ENCODE measurements at places on chromosomes 1 and 21.

- no peak overlapping the region for H3K4me3 ChIP-seq
- no peak for DNase-seq
- H3K27me3 ChIP-seq, result no peaks in the 10 kb centered on the region
- no peaks in the 10 kb centered on the region for H3K4me1 ChIP-seq
- no peak overlapping the region for H3K27ac ChIP-seq
Observed at GRCh38 chr1:182348961-182349747, 42.4 kb downstream of the GLUL start.

DNA sequence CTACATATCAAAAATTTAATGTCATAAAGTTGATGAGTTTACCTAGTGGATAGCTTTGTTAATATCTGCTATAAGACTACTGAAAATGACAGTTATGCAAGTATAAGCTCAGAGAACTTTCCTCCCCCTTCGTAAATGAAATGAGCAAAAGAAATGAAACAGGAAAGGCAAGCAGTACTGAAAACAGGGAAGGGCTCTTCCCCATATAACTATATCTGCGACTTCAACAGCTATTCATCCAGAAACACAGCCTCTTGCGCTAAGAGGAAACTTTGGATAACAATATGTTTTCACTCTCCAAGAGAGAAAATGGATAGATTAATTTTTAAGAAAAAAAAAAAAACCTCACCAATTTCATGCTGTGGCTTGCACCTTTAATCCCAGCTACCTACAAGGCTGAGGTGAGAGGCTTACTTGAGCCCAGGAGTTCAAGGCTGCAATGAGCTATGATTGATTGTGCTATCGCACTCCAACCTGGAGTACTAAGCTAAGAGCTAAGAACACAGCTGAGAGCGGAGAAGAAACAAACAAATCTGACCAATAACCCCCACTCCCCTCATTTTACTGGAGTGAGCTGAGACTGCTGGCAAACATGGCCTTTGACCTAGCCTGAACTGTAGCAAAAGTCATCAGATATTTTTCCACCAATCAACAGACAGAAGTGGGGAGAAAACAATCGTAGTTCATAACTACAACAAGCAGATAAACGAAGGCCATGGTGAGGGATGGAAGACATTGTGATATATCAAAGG, 29.0 kb downstream of the METTL18 start:
- H3K36me3 ChIP-seq, result no peaks in the 10 kb centered on the region
- H3K27ac ChIP-seq, result no peak overlapping the region
- H3K27me3 ChIP-seq, result no peaks in the 10 kb centered on the region

GRCh38 chr1:25178917-25179561, 53.3 kb downstream of the SYF2 start:
- H3K27me3 ChIP-seq, result no peaks in the 10 kb centered on the region
- no peak for DNase-seq
- no peaks in the 10 kb centered on the region for H3K4me1 ChIP-seq
- no peak overlapping the region for H3K4me3 ChIP-seq

DNA sequence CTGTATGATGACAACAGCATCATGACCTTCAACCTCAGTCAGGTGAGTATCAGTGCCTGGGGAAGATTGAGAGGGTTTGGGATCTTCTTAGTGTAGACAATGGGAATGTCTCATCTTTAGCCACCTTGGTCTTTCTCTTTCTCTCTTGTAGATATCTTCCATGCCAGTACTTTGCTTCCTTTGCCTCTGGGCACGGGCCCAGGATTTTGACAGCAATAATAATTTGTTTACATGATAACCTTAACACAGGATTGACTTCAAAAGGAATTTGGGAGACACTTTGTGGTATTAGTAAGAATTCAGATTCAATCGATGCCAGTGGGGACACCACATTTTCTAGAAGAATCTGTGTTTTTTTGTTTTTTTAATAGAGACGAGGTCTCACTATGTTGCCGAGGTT, 12.1 kb upstream of the PIGV start:
- peaks cover 75% of the 10 kb centered on the region for H3K36me3 ChIP-seq
- H3K4me3 ChIP-seq, result peak overlapping the region; percentile 8
- peak overlapping the region; percentile 47 for H3K27ac ChIP-seq

DNA sequence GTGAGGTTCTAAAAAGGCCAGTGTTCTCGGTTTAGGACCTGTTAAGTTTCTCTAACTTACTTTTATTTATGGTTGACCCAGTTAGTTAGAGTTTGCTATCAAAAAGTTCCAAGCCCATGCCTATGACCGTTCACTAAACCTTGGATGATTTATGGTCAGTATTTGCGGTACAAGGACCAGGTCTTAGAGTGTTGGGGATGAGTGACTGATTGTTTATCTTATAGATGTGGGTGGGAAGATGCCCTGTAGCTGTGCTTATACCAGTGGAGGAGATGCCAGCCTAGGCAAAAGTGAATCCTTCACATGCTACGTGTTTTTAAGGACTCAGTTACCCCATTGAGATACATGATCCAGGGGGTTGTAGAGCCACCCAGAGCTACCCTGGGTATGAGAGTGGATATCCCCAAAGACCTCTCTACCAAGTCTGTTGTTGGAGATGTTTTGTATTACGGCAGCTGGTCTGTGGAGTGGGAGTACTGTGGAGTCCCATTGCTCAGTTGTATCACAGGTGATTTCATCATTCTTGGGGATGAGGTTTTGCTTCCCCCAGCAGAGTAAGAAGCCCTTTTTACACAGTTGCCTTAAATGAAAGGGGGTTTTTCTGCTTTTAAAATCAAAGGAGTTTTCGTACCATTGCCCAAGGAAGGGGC, 2.1 kb downstream of the SLC22A15 start:
- no peak overlapping the region for H3K4me3 ChIP-seq
- DNase-seq, result no peak
- peaks cover 7% of the 10 kb centered on the region for H3K4me1 ChIP-seq
- peaks cover 40% of the 10 kb centered on the region for H3K27me3 ChIP-seq
- no peak overlapping the region for H3K27ac ChIP-seq
- H3K36me3 ChIP-seq, result no peaks in the 10 kb centered on the region

- peak within 1 kb of the TSS; percentile 88 for H3K4me3 ChIP-seq
- peaks cover 23% of the 10 kb centered on the region for H3K36me3 ChIP-seq
- H3K4me1 ChIP-seq, result peaks cover 56% of the 10 kb centered on the region
Observed at GRCh38 chr1:89022167-89022959, at the start of gene GBP3. Gene GBP3, minus strand, starts transcription at chr1:89022866. Its CDS starts 2,145 bp downstream, at chr1:89020721.

- no peaks in the 10 kb centered on the region for H3K36me3 ChIP-seq
- H3K4me3 ChIP-seq, result peak overlapping the region; percentile 27
- peak; percentile 7 for DNase-seq
Observed at GRCh38 chr1:44417351-44418021, 12.4 kb downstream of the RNF220 start.

GRCh38 chr1:223628233-223629125, 37.0 kb downstream of the CAPN8 start:
- no peaks in the 10 kb centered on the region for H3K4me1 ChIP-seq
- no peak overlapping the region for H3K27ac ChIP-seq

GRCh38 chr21:43781846-43782245, 5.7 kb upstream of the CSTB start:
- peaks cover 45% of the 10 kb centered on the region for H3K4me1 ChIP-seq
- H3K27me3 ChIP-seq, result no peaks in the 10 kb centered on the region
- peak overlapping the region; percentile 89 for H3K27ac ChIP-seq
- no peak for DNase-seq
- H3K36me3 ChIP-seq, result no peaks in the 10 kb centered on the region

GRCh38 chr1:214471458-214471857, 79.9 kb downstream of the PTPN14 start:
- H3K36me3 ChIP-seq, result no peaks in the 10 kb centered on the region
- peaks cover 26% of the 10 kb centered on the region for H3K4me1 ChIP-seq
- no peak overlapping the region for H3K4me3 ChIP-seq

DNA sequence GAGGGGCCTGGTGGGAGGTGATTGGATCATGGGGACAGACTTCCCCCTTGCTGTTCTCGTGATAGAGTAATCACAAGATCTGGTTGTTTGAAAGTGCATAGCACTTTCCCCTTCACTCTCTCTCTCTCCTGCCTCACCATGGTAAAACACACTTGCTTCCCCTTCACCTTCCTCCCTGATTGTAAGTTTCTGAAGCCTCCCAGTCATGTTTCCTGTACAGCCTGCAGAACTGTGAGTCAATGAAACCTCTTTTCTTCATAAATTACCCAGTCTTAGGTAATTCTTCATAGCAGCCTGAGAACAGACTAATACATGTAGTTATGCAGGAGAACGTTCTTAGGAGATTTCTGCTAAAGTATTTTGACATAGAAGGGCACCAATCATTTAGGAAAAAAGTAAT, 59.9 kb upstream of the FBXO28 start:
- peaks cover 11% of the 10 kb centered on the region for H3K27me3 ChIP-seq
- H3K36me3 ChIP-seq, result no peaks in the 10 kb centered on the region
- H3K4me3 ChIP-seq, result no peak overlapping the region
- H3K4me1 ChIP-seq, result no peaks in the 10 kb centered on the region
- H3K27ac ChIP-seq, result no peak overlapping the region

GRCh38 chr1:116769561-116769977, 15.3 kb downstream of the CD2 start:
- peak overlapping the region; percentile 98 for H3K4me3 ChIP-seq
- H3K27ac ChIP-seq, result peak overlapping the region; percentile 99
- peaks cover 93% of the 10 kb centered on the region for H3K4me1 ChIP-seq
- peaks cover 74% of the 10 kb centered on the region for H3K36me3 ChIP-seq

DNA sequence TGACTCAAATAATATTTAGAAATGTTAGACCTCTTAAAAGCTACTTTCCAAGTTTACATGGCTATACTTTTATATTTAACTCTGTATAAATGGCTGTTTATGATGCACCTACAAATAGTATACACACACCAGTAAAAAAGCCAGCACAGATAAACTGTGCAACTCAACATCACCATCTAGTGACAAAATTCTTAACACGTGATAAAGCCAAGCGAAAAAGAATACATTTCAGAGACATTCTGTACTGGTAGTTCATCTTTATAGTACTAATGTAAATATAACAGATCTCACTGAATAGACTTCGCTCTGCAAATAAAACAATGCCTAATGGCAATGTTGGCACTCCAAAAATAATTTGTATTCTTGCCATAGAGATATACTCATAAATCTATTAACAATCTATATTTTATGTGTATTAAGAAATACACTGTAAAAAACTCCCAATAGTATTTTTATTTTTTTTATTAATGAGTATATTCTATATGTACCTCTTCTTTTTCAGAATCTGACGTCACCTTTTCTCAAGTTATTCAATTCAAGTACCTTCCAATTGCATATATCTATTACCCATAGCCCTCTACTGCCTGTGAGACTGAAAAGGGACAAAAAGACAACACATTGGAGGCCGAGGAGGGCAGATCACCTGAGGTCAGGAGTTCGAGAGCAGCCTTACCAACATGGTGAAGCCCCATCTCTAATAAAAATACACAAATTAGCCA, 100.2 kb downstream of the DPYD start:
- H3K4me1 ChIP-seq, result no peaks in the 10 kb centered on the region
- no peak overlapping the region for H3K27ac ChIP-seq
- no peaks in the 10 kb centered on the region for H3K27me3 ChIP-seq
- H3K4me3 ChIP-seq, result no peak overlapping the region
- no peak for DNase-seq

DNA sequence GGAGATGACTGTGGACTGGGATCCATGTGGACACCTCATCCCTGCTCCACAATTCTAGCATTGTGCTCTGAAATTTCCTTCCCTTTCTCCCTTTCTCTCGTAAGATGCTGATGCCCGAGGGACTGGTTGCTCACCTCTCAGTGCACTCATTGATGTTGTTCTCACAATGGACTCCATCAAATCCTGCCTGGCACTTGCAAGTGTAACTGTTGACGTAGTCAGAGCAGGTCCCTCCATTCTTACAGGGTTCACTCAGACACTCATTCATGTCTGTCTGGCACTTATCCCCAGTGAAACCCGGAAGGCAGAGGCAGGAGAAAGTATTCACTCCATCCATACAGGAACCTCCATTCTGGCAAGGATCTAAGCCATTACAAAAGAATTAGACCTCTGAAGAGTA, 45.1 kb upstream of the ADAM30 start:
- peaks cover 7% of the 10 kb centered on the region for H3K4me1 ChIP-seq
- no peak overlapping the region for H3K27ac ChIP-seq
- no peak for DNase-seq
- peaks cover 34% of the 10 kb centered on the region for H3K36me3 ChIP-seq

DNA sequence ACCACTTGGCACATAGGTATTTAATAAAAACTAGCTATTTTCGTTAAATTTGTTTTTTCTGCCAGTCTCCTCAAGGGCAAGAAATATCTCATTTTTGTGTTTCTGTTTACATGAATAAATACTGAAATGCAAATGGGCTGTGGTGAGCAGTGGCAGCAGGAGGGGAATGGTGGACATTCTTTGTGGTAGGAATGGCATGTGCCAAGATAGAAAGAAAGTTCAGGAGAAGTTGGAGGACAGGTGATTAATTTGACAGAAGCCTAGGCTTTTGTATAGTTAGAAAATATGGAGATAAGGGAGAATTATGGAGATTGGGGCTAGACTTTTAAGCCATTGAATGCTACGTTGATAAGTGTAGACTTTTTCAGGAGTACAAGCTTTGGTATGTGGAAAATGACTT, 8.6 kb downstream of the RAP1A start:
- H3K4me1 ChIP-seq, result peaks cover 91% of the 10 kb centered on the region
- H3K36me3 ChIP-seq, result peaks cover 32% of the 10 kb centered on the region
- peak overlapping the region; percentile 88 for H3K27ac ChIP-seq
- no peak for DNase-seq
- H3K4me3 ChIP-seq, result peak overlapping the region; percentile 60

DNA sequence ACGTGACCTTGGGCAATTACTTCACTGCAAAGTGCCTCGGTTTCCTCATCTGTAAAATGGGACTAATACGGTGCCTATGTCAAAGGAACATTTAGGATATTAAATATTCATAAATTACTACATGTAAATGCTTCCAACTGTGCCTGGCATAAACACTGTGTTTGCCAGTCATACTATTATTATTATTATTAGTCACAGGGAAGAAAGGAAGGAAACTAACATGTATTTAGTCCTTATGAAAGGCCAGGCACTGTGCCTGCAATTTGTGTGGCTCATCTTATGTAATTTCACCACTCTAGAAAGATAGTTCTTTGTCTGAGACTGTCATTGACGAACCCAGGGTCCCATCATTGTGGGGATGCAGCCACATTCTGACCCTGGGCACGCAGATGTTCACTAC, 45.0 kb downstream of the EPHB2 start:
- no peak overlapping the region for H3K27ac ChIP-seq
- no peak for DNase-seq
- H3K27me3 ChIP-seq, result no peaks in the 10 kb centered on the region

- H3K27me3 ChIP-seq, result no peaks in the 10 kb centered on the region
- H3K27ac ChIP-seq, result peak overlapping the region; percentile 99
- H3K4me1 ChIP-seq, result peaks cover 60% of the 10 kb centered on the region
- peaks cover 48% of the 10 kb centered on the region for H3K36me3 ChIP-seq
Observed at GRCh38 chr1:244836135-244836521, 670 bp downstream of the COX20 start.
